ENCODE measurements at places on chromosomes 11 and 22. TPM values are rescaled to one million over a fixed set of nuclear protein-coding genes. Genes with fewer than 3 reads are reported as not detected.

CAVIN3 gene
- 26.0 TPM for total RNA-seq

CALCA gene
- not detected for total RNA-seq

MPEG1 gene
- total RNA-seq, result not detected

GRCh38 chr11:2269601-2270321, 627 bp downstream of the ASCL2 start:
- no peaks in the 10 kb centered on the region for H3K27me3 ChIP-seq
- no peak for DNase-seq
- no peaks in the 10 kb centered on the region for H3K36me3 ChIP-seq

DNA sequence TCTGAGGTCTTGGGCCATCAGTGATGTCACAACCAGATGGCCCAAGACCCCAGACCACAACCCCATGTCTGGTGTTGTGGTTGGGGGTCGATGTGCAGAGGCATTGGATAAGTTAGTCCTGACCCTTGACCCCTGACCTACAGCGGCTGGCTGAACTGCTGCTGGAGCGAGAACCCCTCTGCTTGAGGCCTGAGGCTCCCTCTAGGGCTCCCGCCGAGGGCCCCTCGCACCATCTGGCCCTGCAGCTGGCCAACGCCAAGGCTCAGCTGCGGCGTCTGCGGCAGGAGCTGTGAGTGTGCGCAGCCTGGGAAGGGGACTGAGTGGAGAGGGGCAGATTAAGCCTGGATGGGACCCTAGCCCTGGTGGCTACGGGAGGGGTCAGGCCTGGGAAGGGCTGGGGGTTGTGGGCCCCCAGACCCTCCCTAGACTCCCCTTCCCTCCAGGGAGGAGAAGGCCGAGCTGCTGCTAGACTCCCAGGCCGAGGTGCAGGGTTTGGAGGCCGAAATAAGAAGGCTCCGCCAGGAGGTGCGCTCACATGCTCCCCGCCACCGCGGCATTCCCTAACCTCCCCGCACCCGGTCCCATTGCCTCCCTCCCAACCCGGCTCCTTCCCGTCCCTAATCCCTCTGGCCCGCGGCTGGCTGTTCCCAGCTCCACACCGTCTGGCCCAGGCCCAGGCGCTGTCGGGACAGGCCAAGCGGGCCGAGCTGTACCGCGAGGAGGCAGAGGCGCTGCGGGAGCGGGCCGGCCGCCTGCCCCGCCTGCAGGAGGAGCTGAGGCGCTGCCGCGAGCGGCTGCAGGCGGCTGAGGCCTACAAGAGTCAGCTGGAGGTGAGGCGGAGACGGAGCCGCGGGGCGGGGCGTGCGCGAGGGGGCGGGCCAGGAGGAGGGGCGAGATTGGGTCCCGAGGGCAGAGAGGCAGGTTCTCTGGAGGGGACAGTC, 2.1 kb downstream of the CCDC88B start:
- peak overlapping the region; percentile 49 for H3K4me3 ChIP-seq
- no peaks in the 10 kb centered on the region for H3K27me3 ChIP-seq
- peaks cover 16% of the 10 kb centered on the region for H3K4me1 ChIP-seq
- H3K36me3 ChIP-seq, result no peaks in the 10 kb centered on the region

DNA sequence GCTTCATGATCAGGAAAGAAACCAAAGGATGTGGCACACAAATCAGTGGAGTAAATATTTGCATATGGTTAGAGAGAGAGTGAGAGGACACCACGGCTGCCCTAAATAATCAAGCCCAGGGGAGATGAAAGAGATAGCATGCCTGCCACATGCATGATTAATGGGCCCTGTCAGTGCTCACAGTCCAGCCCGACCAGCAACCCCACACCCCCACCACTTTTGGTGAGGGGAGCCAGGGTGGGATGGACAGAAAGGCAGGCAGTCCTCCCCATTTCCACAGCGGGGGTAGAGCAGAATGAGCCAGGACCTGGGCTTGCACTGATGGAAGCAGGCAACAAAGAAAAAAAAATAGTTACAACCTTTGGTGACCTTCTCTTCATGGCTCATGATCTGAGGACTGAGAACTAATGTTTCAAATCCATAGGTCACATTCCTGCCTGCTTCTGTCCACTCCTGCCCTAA, 545.0 kb downstream of the ETS1 start:
- H3K36me3 ChIP-seq, result no peaks in the 10 kb centered on the region
- DNase-seq, result no peak
- no peaks in the 10 kb centered on the region for H3K27me3 ChIP-seq
- H3K4me3 ChIP-seq, result no peak overlapping the region
- H3K4me1 ChIP-seq, result no peaks in the 10 kb centered on the region

All from PC-9 (cell line).